ENCODE measurements at places on chromosomes 1 and 21.

DNA sequence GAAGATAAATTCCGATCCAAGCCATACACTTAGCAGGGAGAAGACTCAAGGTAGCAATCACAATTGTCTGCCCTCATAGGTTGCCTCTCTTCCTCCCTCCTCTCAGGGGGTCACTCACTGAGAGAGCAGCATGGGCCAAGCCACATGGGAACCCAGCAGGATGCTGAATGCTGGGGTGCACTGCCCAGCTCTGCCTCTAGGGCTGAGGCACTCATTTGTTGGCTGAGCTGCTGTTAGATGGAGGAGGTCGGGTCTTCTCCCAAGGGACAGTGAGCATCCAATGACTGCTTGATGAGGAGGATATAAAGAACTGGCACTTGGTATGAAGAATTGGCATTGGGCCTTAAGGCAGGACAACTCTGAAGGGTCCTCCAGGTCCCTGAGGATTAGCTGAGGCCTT, 418.8 kb downstream of the SIPA1L2 start:
- no peak for DNase-seq

DNA sequence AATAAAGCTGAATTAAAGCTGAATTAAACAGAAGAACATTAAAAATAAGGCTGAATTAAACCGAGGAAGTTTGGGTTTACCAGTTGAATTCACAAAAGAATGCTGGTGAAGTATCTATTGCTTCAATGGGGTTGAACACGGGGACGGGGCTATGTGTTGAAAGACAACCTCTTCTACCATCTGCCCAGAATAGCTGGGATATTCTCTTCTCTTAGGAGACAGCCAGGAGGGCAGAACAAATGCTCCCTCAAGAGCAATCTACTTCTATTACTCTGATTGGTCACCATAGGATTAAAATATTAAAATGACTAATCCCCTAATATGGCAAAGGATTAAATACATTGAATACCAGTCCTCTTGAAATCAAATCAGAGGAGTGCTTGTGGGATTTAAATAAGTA, 68.4 kb downstream of the LPGAT1 start:
- no peak for DNase-seq

- DNase-seq = no peak
Observed at GRCh38 chr21:14753466-14754258, 207.5 kb upstream of the SAMSN1 start.

- DNase-seq = no peak
Observed at GRCh38 chr1:90593312-90593711, 123.8 kb downstream of the BARHL2 start.

DNA sequence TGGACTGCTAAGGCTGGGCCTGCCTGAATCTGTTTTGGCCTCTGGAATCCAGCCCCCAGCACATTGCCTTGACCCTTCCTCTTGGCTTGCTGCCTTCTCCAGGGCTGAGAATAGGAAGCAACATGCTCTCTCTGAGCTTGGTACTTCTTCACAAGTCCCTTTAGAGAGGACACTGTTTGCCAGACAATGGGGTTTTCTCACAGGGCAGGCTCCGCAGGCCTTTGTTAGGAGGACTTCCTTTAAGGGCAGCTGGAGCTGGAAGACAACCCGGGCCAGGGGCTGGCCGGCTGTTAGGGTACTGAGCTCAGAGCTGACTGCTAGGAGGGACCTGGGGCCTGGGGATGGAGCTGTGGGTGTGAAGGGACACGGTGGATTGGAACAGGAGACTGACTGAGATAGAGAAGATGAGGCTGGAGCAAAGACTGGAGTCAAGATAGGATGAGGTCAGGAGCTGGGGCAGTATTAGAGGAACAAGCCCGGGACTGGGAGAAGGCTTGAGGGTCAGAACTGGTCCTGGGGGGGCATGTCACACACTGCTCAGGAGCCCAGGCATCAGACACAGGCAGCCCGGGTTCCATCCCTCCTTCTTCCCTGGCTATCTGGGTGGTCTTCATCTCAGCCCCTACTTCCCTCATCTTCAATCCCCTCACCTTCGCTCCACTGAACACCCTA, 5.4 kb upstream of the ALPL start:
- DNase-seq = no peak

DNA sequence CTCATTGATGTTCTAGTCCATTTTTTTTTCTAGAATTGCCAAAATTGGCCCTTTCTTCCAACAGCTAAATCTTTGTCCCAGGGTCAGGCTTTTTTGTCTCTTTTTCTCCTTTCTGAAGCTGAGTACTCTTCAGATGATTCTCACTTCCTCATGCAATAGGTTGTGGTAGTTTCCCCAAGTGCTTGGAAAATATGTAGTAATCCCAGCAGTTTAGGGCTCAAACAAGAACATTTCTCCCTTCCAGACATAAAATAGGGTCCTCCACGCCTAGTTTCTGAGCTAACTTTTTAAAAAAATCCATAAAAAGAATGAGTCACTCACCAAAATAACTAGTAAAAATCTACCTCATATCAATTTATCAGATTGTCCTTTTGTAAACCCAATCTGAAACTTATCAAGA, 10.0 kb upstream of the MCOLN3 start:
- no peak for DNase-seq

DNA sequence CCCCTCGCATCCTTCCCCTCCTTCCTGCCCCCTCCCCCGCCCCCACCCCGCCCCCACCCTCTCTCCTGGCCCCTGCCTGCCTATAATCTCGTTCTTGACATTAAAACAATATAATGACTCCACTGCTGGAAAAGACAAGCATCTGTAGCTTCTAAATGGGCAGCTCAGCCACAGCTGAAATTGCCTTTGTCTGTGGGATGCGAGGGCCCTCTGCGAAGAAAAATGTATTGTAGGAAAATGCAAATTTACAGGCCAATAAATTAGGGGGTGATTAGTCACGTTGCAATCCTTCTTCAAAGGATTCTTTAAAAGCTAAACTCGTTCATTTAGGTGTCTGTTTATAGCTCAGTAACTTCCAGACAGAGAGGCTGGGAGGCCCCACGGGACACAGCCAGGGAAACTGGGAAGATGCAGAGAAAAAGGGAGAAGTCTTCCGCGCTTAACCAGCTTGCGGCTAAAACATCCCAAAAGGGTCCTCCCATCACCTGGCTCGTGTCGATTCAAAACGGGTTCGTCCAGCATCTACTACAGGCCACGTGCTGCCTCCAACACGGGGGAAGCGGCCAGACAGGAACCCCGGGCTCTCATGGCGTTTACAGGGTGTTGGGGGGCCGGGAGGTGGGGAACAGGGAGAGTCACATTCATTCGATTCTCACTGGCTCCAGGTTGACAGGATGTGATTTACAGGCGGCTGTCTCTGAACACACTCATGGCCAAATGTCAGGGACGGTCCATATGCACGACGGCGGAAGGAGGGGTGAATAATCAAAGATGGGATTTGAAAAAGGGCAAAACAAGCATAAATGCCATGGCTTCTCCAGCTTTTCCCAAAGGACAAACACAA, 100.5 kb upstream of the ZBTB40 start:
- no peak for DNase-seq

Data from fibroblast of skin of left biceps (primary cell).